Activated CD4-positive, alpha-beta T cell treated with anti-CD3 and anti-CD28 coated beads for 36 hours (primary cell): ENCODE measurements at places on chromosomes 2 and 18. TPM values are rescaled to one million over a fixed set of nuclear protein-coding genes. Genes with fewer than 3 reads are reported as not detected.

The AGPS gene
- 67.3 TPM for total RNA-seq

The CYP27C1 gene
- total RNA-seq = not detected

The GREB1L gene
- not detected for total RNA-seq

The NR4A2 gene
- total RNA-seq = 19.1 TPM

The DNAH6 gene
- 1.3 TPM for total RNA-seq

The KCNE4 gene
- not detected for total RNA-seq

The ZSWIM2 gene
- total RNA-seq = not detected

The CD207 gene
- total RNA-seq = not detected

The BOK gene
- total RNA-seq = 0.64 TPM

The TMEM169 gene
- 1.8 TPM for total RNA-seq

The CCL20 gene
- total RNA-seq = 16.2 TPM

The CRYBA2 gene
- not detected for total RNA-seq

The SIX2 gene
- not detected for total RNA-seq

The MRO gene
- not detected for total RNA-seq

The PLCL1 gene
- total RNA-seq = 1.6 TPM

The FAM237A gene
- total RNA-seq = not detected

The COL3A1 gene
- total RNA-seq = 0.12 TPM
